ENCODE measurements at places on chromosomes 5 and 9. TPM values are rescaled to one million over a fixed set of nuclear protein-coding genes. Genes with fewer than 3 reads are reported as not detected.

TMEM215 gene
- not detected for total RNA-seq

FGF1 gene
- 1.8 TPM for total RNA-seq

DOCK8 gene
- total RNA-seq = under 0.01 TPM

PITX1 gene
- total RNA-seq = 6.1 TPM

CAVIN4 gene
- total RNA-seq = not detected

TSLP gene
- total RNA-seq = 0.35 TPM

PCDHA13 gene
- total RNA-seq = not detected

IL9 gene
- not detected for total RNA-seq
